NCI-H510A treated with DMSO at 0.1 percent for 48 hours (cell line): ENCODE measurements at places on chromosomes 1 and 21.

DNA sequence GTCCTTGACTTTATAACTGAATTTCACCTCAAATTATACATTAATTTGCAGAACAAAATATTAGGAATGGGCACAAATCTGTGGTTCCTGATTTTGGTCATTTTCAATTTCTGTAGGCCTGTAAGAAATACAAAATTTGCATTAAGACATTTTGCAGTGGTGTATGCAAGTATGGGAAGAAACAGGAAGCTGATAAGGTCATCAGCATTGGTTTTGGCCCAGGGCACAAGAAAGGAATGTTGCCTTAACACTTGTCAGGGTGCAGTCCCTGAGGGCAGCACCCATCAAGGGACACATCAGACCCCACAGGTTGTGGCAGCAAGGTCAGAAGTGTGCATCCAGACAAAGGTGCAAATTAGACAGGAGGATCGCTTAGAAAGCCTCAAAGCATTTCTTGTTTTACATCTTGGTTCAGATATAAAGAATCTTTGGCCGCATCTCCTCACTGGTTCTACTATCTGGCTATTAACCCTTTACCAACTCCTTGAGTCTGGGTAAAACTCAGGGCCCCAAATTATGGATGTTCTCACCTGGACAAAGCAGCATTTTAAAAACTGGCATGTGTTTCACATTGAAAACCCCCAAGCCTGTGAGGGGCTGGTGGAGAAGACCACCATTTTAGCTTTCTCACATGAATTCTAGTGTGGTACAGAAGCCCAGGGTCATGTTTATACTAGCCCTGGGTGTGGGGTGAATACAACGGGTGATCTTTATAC is 182.4 kb downstream of the CDC7 start:
- no peak for DNase-seq

- no peak for DNase-seq
Measured at GRCh38 chr1:33306653-33307493, 14.0 kb downstream of the A3GALT2 start.

GRCh38 chr1:178541829-178542553 is 29.1 kb downstream of the TEX35 start:
- DNase-seq: peak; percentile 62

- DNase-seq: no peak
Measured at GRCh38 chr21:45318556-45319404, 31.1 kb upstream of the POFUT2 start.

GRCh38 chr1:216825557-216825956 is 102.3 kb upstream of the ESRRG start:
- no peak for DNase-seq

DNA sequence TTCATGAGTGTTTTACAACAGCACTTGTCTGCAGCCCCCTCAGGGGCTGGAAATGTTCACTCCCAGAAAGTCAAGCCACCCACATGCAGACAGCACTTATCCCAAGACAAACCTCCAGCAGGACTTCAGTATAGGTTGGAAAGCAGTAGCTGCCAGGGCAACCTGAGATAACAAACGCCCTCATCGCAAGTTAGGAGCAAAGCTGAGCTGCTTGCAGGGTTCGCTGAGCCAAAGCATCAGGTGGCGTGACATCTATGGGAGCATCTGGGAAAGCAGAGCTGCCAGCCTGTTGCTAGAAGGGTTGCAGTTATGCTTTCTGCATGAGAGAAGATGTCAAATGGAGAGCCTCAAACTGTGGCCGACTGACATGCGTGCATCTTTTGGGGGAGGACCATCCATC is 4.2 kb upstream of the STXBP3 start:
- DNase-seq: no peak

DNA sequence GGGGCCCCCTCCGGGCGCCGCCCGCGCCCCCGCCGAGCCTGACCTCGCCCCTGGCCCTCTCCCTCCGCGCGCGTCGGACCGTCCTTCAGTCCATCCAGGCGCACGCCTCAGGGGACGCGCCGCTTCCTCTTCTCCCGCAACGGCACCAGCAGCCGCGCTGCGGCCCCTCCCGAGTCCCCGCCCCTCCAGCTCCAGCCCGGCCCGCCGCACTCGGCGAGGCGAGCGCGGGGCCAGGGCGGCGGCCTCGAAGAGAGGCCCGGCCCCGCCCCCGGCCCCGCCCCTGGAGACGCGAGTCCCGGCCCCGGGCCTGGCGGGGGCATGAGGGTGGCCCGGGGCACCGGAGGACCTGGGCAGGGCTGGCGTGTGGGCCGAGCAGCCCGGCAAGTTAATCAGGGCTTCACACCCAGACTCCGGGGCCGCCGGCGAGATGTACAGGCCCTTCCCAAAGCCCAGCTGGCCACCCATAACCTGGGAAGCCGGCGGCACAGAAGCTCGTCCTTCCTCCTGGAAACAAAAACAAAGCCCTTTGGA is at the start of gene IGSF3:
Gene IGSF3 (minus strand): TSS at position 159 of the 531 bp plus-strand sequence. CDS start 1,407 bp downstream, outside the sequence.
- DNase-seq: peak; percentile 75

GRCh38 chr1:44328671-44329416 is 26.2 kb downstream of the ERI3 start:
- DNase-seq: no peak

GRCh38 chr1:151369302-151369610 is 3.2 kb downstream of the SELENBP1 start:
- no peak for DNase-seq

- no peak for DNase-seq
Measured at GRCh38 chr1:6070450-6070974, 24.8 kb downstream of the KCNAB2 start.

DNA sequence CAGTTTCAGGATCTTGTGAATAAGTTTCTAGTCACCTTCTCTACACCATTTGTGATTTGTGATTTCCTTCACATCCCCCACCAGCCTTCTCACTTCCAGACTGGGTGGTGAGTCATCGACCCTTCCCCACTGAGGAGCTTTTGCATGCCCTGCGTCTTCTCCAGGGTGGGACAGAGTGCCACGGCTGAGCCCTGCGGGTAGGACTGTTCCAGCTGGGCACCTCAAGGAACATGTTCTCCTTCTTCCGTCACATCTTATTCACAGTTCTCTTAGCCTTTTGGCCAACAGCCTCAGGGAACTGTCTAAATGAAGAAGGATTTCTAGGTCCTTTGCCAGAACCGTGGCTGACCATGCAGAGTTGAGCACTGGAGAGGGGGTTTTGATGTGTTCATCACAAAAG is 116.5 kb downstream of the TMEM53 start:
- no peak for DNase-seq

DNA sequence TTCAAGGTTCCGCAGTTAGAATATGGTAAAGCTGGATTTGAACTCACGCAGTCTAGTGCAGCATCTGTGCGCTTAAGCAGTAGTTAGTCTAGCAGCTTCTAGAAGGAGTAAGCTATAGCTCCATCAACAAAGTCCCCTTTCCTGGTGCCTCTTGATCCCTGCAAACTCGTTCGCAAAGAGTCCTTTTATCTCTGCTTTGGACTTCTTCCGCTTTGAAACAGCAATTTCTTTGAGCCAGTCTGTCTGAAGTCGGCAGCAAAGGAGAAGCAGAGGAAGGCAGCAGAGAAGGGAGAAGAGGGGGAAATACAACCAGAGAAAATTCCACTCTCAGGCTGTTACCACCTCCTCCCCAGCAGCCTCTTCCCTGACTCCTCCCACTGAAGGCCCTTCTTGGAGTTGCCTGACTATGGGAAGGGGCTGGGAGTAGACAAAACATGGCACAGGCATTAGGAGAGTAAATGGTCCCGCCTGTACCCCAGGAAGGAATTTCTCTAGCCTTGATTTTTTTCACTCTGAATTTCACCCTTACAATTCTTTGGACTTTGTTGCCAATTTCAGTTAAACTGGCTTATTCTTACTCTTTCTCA is 25.9 kb downstream of the HSD3B2 start:
- DNase-seq: no peak

DNA sequence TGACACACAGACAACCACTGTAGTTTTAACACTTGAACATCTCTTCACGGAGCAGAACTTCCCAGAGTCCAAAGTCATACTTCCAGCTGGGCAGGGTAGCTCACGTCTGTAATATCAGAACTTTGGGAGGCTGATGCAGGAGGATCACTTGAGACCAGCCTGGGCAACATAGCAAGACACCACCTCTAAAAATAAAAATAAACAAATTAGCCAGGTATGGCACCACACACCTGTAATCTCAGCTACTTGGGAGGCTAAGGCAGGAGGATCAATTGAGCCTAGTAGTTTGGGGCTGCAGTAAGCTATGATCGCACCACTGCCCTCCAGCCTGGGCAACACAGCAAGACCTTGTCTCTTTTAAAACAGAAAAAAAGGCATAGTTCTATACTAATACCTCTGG is 24.3 kb upstream of the EFHD2 start:
- no peak for DNase-seq

- DNase-seq: no peak
Measured at GRCh38 chr1:204274446-204274845, 60.7 kb upstream of the GOLT1A start.

- no peak for DNase-seq
Measured at GRCh38 chr1:41802532-41803501, 115.9 kb downstream of the HIVEP3 start.

DNA sequence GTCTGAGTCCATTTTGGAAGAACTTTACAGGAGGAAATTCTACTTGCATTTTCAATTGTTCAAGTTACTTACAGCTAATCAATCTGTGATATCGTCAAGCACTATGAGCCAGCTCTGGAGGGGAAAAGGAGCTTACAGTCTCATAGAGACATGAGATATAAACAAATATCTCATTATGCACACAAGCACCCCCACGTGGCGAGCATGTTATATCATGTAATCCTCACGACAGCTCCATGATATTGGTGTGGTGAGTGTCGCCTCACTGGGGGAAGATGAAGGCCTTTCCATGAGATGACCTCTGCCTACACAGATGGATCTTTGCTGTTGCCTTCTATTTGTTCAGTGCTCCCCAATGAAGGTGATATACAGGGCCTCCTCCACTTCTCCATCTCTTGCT is 34.6 kb downstream of the TNR start:
- DNase-seq: no peak

DNA sequence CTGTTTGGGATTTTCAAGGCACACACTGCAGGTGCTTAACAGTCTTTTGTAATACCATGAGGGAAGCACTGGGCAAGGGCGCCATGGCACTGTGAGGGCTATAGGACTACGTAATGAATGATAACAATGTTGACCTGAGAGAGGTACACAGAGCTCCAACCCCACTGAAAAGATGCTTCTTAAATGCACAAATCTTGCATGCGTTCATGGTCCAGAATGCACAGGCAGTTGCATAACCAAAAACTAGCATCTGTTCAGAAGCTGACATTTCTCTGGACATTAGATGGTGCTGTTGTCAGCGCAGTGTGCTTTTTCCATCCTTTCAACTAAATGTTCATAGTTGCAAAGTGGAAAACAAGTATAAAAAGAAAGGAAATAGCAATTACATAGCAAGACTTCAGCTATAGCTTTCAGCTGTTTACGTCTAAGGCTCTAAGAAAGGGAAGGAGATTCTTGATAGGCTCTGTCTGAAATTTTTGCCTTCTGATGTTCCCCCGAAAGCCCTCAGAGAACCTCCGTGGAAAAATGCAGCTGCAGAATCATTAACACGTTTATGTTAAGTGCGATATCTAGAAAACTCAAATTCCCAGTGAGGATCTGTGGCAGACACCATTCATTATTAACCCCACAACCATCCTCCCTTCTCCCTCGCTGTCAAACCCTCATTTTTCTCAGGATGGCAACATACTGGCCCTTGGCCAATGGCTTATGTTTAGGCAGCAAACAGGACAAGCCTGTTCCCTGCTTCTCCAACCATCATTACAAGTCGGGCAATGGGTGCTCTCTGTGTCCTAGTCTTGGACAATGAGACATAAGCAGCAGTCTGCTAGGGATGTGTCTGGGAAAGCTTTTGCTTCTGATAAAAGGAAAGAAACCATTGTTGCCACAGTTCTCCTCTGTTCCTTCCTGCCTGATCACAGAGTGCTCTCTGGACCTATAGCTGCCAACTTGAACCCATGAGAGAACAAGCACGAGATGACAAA is 8.2 kb upstream of the TARBP1 start:
- DNase-seq: peak; percentile 28

- DNase-seq: no peak
Measured at GRCh38 chr1:94858276-94858675, 38.1 kb downstream of the SLC44A3 start.

GRCh38 chr21:30491963-30492428 is at the start of gene KRTAP19-3:
Gene KRTAP19-3, minus strand, starts transcription at chr21:30492013. Its CDS starts 56 bp downstream, at chr21:30491957.
- no peak for DNase-seq

DNA sequence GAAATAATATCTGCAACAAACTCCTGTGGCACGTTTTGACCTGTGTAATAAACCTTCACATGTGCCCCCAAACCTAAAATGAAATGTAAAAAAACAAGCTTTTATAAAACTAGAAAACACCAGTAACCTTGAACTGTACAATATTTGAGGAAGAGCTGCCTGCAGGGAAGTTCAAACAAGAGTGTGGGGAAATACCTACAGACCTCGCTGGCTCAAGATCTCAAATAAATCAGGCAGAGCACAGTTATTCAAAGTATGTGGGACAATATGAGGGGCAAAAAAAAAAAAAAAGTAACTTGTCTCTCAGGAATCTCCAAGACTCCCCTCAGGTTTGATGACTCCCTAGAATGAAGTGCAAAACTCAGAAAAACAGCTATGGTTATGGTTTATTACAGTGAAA is 37.9 kb upstream of the PPIH start:
- DNase-seq: no peak

GRCh38 chr1:201219481-201220387 is 29.1 kb downstream of the IGFN1 start:
- peak; percentile 60 for DNase-seq

DNA sequence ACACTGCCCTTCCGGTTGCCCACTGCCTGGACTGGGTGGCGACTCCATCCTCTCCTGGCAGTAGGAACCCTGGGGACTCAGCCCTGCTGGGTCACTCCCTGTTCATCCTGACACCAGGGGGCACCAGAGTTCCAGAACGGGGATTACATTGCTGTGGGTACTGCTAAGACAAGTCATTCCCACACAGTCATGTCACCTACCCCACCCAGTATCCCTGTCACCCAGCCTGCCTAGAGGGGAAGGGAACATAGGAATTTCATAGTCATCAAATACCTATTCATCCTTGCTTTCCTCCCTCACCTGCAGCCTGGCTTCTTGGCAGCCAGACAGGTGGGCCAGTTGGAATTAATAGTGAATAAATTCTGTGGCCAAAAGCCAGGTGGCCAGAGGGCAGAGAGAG is 9.8 kb upstream of the SFN start:
- DNase-seq: peak; percentile 58

- DNase-seq: no peak
Measured at GRCh38 chr1:240528591-240528990, 83.4 kb downstream of the GREM2 start.
